AG09319 (cell line): ENCODE measurements at places on chromosomes 3 and 15.

DNA sequence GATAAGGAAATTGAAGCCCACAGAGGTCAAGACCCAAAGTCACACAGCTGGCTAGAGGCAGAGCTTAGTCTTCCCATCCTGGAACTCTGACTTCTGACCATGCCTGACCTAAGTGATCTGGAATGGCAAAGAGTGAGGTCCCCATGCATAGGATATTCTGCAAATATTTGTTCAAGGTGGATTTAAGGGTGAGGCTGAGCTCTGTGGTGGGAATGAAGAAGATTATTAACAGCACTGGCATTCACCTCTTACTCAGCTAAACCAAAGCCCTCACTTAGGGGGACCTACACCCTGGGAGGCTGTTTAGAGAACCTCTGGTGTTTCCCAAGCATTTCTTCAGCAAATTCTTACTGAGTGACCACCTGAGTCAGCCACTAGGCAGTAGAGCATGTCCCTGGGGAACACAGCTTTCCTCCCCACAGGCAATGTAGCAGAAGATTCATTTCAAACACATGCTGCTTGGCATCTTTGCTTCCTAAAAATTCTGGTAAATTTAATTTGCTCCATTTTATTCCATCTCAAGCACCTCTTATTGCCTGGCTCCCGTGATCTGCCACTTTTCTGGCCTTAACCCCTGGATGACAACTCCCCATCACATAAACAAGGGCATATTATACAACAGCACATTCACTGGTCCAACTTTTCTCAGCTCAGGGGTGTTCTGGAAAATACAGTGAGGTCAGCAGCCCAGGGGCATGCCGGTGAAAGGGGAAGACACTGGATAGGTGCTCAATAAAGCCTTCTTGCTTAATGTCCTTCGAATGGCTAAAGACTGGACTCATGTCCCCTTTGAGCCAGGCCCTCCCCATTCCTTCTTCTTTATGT is 176.0 kb downstream of the ABHD5 start:
- no peak for DNase-seq

DNA sequence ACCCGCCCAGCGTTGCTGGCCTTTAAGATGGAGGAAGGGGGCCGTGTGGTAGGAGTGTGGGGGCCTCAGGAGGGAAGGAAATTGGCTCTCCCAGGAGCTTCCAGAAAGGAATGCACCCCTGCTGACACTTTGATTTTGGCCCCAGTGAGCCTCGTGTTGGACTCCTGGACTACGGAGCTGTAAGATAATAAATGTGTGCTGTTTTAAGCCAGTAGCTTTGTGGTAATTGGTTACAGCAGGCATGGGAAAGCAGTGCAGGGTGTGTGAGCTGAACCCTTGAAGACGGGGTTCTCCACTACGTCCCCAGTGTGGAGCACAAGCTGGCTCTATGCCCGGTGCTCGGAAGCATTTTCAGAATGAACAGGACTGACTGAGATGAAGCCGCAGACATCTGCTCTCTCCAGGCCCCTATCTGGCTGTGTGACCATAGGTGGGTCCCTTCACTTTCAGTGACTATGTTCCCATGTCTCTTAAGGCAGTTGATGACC is 22.9 kb upstream of the CGNL1 start:
- no peak for DNase-seq

DNA sequence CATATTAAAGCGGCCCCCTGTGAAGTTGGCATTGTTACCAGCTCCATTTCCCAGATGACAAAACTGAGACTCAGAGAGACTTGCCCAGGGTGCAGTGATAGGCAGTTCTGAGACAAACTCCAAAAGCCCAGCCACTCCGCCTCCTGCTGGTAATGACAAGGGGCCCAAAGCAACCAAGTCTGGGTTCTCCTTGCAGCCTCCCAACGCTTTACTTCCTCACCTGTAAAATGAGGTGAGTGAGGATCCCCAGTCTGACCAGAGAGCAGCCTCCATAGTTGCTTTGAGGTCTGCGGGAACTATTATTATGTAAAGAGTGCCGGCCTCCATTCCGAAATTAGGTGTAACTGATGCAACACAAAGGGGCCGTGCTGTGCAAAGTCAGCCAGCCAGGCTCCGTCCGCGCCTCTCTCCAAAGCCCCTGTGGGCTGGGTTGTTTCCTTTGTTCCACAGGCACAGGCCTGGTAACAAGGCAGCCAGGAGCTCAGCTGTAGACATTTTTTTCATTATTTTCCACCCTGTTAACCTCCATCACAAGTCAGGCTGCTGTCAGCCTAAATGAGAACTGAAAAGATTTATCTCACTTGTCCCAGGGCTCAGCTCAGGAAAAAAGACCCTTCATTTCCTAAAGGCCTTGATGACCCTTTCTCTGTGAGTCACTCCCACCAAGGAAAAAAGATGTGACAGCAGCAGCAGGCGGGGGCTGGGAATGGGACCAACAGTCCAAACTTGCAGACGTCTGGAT is 139.1 kb upstream of the RAD18 start:
- no peak for DNase-seq

GRCh38 chr3:23861689-23862088 is 55.1 kb downstream of the NKIRAS1 start:
- no peak for DNase-seq

GRCh38 chr3:159233734-159234133 is 431.9 kb downstream of the MFSD1 start:
- DNase-seq = no peak

DNA sequence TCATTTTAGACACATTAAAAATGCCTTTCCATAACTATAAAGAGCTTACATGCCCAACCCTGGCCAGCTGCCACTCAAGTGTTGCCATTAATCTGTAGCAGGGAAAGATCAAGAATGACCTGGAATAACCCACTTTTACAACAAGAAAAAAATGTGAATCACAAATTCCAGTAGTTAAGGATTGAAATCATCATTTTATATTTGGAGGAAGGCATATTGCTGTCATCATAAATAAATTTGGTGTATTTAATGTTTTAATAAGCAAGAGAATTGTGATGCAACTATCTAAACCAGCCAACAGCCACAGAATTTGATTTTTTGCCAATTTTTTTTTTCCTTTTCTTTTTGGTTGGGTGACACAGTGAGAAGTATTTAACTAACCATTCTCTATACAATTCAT is 240.0 kb upstream of the SEMA6D start:
- DNase-seq = no peak

DNA sequence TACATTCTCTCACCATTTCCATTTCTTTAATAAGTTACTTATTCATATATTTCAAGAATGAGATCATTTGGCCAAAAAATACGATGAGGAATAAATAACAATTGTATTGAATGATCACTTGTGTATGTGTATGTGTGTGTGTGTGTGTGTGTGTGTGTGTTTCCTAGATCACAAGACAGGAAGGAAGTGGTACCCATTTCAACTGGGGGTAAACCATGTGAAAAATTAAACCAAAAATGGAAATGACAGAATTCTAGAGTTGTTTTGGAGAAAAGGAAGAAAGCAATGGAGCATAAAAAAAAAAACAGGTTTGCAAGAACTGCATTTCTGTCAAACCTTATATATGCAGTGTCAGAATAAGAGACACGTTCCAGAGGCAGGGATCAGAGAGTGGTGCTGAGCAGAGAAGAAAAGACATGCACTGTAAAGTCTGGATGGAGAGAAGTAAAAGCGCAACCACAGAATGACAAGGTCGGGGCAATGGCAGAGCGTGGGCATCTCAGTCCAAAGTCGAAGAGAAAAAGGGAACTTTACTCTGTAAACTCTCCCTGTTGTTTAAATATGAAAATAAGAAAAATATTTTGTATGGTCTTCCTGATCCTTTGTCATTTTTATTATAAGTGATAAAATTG is 75.5 kb downstream of the PEX5L start:
- no peak for DNase-seq
